ENCODE measurements at places on chromosomes 6 and 20. TPM values are rescaled to one million over a fixed set of nuclear protein-coding genes. Genes with fewer than 3 reads are reported as not detected.

CYP24A1 gene
- total RNA-seq: not detected

DLK2 gene
- not detected for total RNA-seq

GRCh38 chr6:56204134-56204533 lies 43.2 kb downstream of the COL21A1 start:
- no peaks in the 10 kb centered on the region for H3K36me3 ChIP-seq
- no peaks in the 10 kb centered on the region for H3K27me3 ChIP-seq
- no peaks in the 10 kb centered on the region for H3K4me1 ChIP-seq
- no peak overlapping the region for H3K4me3 ChIP-seq
- H3K27ac ChIP-seq: no peak overlapping the region
- no peak for DNase-seq

GRCh38 chr6:75498862-75499261 lies 5.3 kb upstream of the FILIP1 start:
- H3K36me3 ChIP-seq: no peaks in the 10 kb centered on the region
- H3K27me3 ChIP-seq: peaks cover 5% of the 10 kb centered on the region
- peaks cover 3% of the 10 kb centered on the region for H3K4me1 ChIP-seq
- no peak for DNase-seq
- H3K27ac ChIP-seq: no peak overlapping the region

- DNase-seq: no peak
- H3K36me3 ChIP-seq: no peaks in the 10 kb centered on the region
- H3K27ac ChIP-seq: no peak overlapping the region
- no peaks in the 10 kb centered on the region for H3K27me3 ChIP-seq
- no peak overlapping the region for H3K4me3 ChIP-seq
Measured at GRCh38 chr20:59636766-59637370, 32.5 kb downstream of the PHACTR3 start.

- H3K27me3 ChIP-seq: no peaks in the 10 kb centered on the region
- no peak overlapping the region for H3K4me3 ChIP-seq
- DNase-seq: no peak
- H3K27ac ChIP-seq: no peak overlapping the region
- H3K36me3 ChIP-seq: no peaks in the 10 kb centered on the region
Measured at GRCh38 chr6:136889271-136890193, 32.6 kb upstream of the SLC35D3 start.

DNA sequence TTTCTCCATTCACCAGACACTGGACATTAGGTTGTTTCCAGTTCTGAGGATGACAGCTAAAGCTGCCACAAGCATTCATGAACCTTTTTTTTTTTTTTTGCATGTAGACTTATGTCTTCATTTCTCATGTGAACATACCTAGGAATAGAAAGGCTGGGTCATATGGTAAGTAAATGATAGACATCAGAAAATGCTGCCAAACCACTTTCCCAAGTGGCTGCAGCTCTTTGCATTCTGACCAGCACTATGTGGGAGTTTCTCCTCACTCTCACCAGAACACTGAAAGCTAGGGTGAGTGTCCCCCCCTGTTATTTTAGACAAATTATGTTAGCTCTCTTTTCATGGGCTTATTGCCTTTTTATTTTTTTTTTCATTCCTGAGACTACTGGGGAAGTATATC lies 197.5 kb downstream of the OTOR start:
- H3K4me1 ChIP-seq: no peaks in the 10 kb centered on the region
- no peak overlapping the region for H3K27ac ChIP-seq
- no peaks in the 10 kb centered on the region for H3K27me3 ChIP-seq
- no peaks in the 10 kb centered on the region for H3K36me3 ChIP-seq
- H3K4me3 ChIP-seq: no peak overlapping the region

NSFL1C gene
- total RNA-seq: 53.9 TPM

GRCh38 chr6:108632441-108632840 lies 71.7 kb downstream of the FOXO3 start:
- H3K36me3 ChIP-seq: no peaks in the 10 kb centered on the region
- no peak overlapping the region for H3K4me3 ChIP-seq
- no peaks in the 10 kb centered on the region for H3K27me3 ChIP-seq
- DNase-seq: no peak

- H3K4me3 ChIP-seq: no peak overlapping the region
- H3K36me3 ChIP-seq: peaks cover 39% of the 10 kb centered on the region
- no peaks in the 10 kb centered on the region for H3K27me3 ChIP-seq
- DNase-seq: peak; percentile 62
- no peaks in the 10 kb centered on the region for H3K4me1 ChIP-seq
- H3K27ac ChIP-seq: no peak overlapping the region
Measured at GRCh38 chr20:41428285-41428684, 61.7 kb upstream of the EMILIN3 start.

DNA sequence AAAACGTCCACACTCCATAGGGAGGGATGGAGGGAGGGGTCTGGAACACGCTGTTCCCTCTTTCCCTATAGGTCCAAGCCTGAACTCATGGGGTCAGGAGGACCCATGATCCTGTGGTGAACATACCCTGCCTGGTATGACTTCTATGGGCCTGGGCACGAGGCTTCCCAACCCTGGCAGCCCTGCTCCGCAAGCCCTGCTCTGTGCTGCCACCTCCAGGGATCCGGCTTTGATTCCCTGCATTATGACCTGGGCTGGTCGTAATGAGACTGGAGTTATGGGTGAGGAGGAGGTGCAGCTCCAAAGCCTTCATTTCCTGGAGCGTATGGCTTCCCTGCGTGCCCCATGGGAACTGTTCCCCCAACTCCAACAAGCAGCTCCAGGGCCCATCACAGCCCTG lies 54.9 kb downstream of the CDH22 start:
- H3K27me3 ChIP-seq: peaks cover 6% of the 10 kb centered on the region
- H3K36me3 ChIP-seq: no peaks in the 10 kb centered on the region
- H3K4me3 ChIP-seq: no peak overlapping the region
- no peaks in the 10 kb centered on the region for H3K4me1 ChIP-seq
- DNase-seq: no peak
- no peak overlapping the region for H3K27ac ChIP-seq

GRCh38 chr6:6998194-6998569 lies 109.6 kb upstream of the RREB1 start:
- no peak overlapping the region for H3K27ac ChIP-seq
- no peak overlapping the region for H3K4me3 ChIP-seq
- H3K4me1 ChIP-seq: no peaks in the 10 kb centered on the region
- no peaks in the 10 kb centered on the region for H3K27me3 ChIP-seq
- no peak for DNase-seq

DNA sequence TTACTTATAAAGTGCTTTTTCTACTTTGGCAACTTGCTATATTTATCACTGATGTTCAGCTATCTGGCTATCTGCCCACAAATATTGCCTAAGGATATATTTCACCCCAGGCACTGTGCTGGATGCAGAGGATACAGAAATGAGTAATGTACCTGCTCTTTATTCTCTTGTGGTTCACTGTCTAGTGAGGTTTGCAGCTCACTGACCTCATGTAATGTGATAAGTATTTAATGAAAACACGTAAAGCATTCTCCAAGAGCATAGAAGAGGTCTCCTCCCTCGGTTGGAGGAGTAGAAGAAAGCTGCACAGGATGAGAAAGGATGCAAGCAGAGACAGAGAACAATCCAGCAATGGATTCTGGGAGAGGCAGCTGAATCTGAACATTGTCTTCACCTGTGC lies 610.7 kb downstream of the CBLN4 start:
- no peaks in the 10 kb centered on the region for H3K36me3 ChIP-seq
- H3K4me3 ChIP-seq: no peak overlapping the region
- H3K27ac ChIP-seq: no peak overlapping the region
- H3K4me1 ChIP-seq: no peaks in the 10 kb centered on the region
- H3K27me3 ChIP-seq: no peaks in the 10 kb centered on the region

GRCh38 chr6:11094411-11094851 lies 797 bp downstream of the SMIM13 start:
- no peaks in the 10 kb centered on the region for H3K36me3 ChIP-seq

TPD52L1 gene
- 1.2 TPM for total RNA-seq

AHI1 gene
- 40.3 TPM for total RNA-seq

SERPINB1 gene
- total RNA-seq: 78.1 TPM

- H3K36me3 ChIP-seq: no peaks in the 10 kb centered on the region
- H3K27me3 ChIP-seq: no peaks in the 10 kb centered on the region
- no peak for DNase-seq
- peaks cover 37% of the 10 kb centered on the region for H3K4me1 ChIP-seq
- no peak overlapping the region for H3K27ac ChIP-seq
Measured at GRCh38 chr20:53875452-53875851, 194.9 kb downstream of the BCAS1 start.

UNC93A gene
- total RNA-seq: not detected

SNAP25 gene
- not detected for total RNA-seq

LGSN gene
- not detected for total RNA-seq

C6orf141 gene
- not detected for total RNA-seq

DNA sequence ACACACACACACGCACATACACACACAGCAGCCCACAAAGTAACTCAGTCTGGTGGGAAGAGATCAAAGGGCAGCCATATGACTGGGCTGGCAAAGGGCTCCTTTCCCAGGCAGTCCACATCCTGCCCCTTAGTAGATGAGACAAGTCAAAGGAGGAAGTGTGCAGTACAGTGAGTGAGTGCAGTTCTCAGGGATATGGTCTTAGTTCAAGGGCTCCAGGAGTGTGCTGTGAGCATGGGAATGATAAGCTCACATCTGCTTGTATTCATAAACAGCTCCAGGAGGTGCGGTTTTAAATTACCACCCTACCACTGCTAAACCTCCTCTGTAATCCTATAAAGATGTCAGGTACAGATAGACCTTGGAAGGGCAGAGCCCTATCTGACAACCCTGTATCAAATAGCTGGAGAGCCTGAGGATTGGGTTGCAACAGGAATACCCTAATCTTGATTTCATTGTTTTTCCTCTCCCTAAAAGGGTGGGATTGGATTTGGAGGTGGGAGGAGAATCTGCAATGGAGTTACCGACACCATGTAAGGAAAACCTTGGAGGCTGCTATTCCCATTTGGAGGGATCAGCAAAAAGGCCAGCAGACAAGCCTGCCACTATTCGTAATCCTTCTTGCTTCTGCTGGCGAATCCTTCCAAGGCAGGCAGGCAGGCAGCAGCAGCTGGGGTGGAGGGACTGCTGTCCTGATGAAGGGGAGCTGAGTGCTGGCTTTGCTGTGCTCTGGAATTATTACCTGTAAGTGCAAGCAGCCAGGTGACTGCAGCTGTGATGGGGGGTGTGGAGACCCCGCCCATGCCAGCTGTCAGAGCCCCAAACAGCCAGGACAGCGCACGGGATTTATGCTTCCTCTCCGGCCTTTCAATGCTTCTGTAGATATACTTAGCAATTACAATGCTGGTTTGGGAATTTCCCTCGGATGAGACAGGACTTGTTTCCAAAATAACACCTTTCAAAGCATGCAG lies 342.7 kb downstream of the PRL start:
- H3K27me3 ChIP-seq: no peaks in the 10 kb centered on the region
- H3K4me1 ChIP-seq: no peaks in the 10 kb centered on the region
- H3K36me3 ChIP-seq: no peaks in the 10 kb centered on the region
- DNase-seq: no peak

- no peak for DNase-seq
- H3K4me1 ChIP-seq: no peaks in the 10 kb centered on the region
- H3K36me3 ChIP-seq: no peaks in the 10 kb centered on the region
Measured at GRCh38 chr6:136499370-136499769, 50.9 kb downstream of the MAP7 start.

DNA sequence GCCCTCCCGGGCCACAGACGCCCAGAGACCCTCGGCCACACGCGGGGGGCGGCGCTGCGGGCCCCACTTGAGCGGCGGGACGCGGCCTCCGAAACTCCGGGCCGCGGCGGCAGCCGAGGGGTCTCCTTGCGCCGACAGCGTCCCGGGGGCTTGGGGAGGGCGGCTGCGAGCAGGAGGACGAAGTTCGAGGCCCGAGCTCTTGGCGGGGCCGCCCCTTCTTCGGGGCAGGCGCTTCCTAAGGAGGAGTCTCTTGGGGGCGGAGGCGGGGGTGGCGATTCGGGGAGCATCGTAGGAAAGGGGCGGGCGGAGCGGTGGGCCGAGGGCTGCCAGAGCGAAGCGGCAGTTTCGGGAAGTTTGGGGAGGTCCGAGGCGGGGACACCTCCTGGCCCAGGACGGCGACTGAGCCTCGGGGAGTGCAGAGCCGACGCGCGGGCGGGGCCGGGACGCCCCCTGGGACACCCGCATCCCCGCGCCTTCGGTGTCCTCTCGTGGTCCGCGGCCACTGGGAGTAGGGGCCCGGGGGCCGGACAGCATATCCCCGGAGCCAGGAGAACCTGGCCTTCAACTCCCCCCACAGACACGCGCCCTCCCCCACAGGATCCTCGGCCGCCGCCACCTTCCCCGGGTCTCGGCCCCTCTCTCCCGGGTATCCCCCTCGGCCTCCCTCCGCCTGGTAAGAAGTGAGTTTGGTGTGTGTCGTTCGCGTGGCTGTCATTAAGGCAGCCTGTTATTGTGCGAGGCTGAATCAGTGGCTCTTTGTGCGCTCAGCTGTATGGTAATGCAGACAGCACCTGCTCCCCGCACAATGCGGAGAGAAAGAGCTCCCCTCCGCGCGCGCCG lies 613 bp upstream of the DLL1 start:
- H3K4me3 ChIP-seq: peak overlapping the region; percentile 85
- H3K4me1 ChIP-seq: peaks cover 63% of the 10 kb centered on the region
- H3K27ac ChIP-seq: no peak overlapping the region
- peaks cover 44% of the 10 kb centered on the region for H3K27me3 ChIP-seq

ZSCAN16 gene
- 7.7 TPM for total RNA-seq

DNA sequence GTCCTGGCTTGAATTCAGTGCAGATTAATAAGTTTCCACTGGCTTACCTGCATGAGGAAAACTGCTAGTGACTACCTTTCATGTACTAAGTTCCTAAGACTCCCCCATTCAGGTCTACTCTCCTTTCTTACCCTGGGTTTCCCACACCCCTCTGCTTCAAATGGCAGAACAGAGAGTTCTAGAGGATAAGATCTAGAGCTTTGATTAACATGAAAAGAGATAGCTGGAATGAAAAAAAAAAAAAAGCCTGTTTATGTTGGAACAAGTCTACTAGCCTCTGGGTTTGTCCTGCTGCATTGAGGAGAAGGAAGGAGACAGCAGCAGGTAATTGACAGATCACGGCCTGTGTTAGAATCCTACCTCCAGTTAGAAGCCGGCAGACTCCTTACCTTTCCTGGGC lies 201.4 kb upstream of the SOX4 start:
- no peaks in the 10 kb centered on the region for H3K36me3 ChIP-seq
- no peak overlapping the region for H3K27ac ChIP-seq
- no peak overlapping the region for H3K4me3 ChIP-seq

PTGIS gene
- not detected for total RNA-seq

DNA sequence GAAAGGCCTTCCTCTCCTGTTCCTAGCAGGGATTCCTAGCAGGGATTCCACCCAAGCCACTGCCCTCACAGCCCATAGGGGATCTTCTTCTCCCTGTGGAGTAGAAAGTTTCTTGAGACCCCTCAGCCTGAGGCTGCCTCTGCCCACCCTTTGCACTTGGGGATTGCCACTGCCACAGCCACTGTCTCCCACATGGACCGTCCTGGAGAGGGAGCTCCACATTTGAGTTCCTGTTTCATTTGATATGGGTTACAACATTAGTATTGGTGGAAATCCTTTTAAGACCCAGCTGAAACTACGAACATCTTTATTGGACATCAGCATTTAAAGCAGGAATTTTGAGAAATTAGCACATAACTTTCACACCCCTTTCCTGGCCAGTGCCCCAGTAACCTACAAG lies 25.6 kb downstream of the HLA-G start:
- H3K27me3 ChIP-seq: peaks cover 11% of the 10 kb centered on the region
- H3K27ac ChIP-seq: no peak overlapping the region
- no peaks in the 10 kb centered on the region for H3K36me3 ChIP-seq
